ENCODE measurements at places on chromosomes 2 and 18. TPM values are rescaled to one million over a fixed set of nuclear protein-coding genes. Genes with fewer than 3 reads are reported as not detected.

GRCh38 chr2:198957181-198957580 is 500.6 kb downstream of the SATB2 start:
- no peak for DNase-seq

Gene PDE11A
- total RNA-seq, result not detected

- DNase-seq, result no peak
These were observed 1203.8 kb upstream of the PIK3C3 start for GRCh38 chr18:40751186-40751585.

DNA sequence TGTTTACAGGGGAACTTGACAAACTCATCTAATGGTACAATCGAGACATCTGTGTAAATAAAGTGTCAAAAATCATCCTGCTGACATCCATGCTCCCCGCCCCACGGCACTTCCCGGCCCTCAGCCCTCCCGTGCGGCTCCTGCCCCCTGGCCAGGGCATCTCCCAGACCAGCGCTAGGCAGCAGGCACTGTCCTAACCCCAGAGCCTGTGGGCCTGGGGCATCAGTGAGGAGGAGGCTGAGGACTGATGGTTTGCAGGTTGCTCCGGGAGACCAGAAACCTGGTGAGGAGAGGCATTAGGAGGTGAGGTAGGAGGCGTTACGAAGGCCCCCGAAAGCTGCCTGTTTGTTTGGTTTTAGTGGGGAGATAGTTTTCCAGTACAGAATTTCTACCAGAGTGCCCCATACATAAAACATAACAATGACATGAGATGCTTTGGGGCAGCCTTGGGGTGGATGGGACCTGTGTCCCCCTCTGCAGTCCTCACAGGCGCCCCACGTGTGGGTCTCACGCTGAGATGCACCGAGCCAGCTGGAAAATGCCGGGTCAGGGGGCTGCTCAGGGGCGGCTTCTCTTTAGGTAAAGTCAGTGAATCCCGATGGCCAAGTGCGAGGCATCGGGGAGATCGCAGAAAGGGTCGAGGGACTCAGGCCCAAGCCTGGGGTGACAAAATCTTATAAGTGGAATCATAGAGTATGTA is 114.2 kb downstream of the RTP5 start:
- no peak for DNase-seq

Data from activated CD4-positive, alpha-beta memory T cell treated with anti-CD3 and anti-CD28 coated beads for 36 hours (primary cell).